Left lung (tissue), 14 donors: ENCODE measurements at places on chromosomes 11 and 22.

DNA sequence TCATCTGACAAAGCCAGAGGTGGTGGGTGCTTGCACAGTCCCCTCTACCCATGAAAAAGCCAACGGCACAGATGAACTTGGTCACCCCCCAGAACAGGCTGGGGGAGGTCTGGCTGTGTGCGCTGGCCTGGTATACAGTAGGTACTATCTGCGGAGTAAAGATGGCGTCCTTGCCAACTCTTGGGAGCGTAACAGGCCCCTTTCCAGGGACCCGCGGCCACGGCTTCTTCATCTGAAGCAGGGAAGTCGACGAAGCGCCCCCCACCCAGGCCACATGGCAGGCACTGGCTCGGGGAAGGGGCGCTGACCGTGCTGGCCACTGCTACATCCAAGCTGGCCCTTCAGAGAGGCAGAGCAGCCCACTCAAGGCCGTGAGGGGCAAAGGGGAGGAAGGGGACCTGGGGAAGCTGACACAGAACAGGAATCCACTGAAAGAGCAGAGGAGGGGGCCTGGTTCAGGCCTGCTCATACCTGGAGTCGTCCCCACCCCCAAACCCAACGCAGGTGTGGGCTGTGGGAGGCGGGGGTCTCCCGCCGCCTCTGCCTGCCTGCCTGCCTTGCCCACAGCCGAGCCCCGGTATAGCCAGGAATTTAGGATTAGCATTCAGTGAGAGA, 75.7 kb downstream of the CELSR1 start:
- H3K4me1 ChIP-seq, result no peaks in the 10 kb centered on the region
- no peak overlapping the region for H3K4me3 ChIP-seq
- H3K27me3 ChIP-seq, result peaks cover 14% of the 10 kb centered on the region
- DNase-seq, result no peak
- peaks cover 3% of the 10 kb centered on the region for H3K36me3 ChIP-seq

- H3K4me1 ChIP-seq, result no peaks in the 10 kb centered on the region
- H3K36me3 ChIP-seq, result no peaks in the 10 kb centered on the region
- no peak overlapping the region for H3K4me3 ChIP-seq
- H3K27ac ChIP-seq, result no peak overlapping the region
These were observed 11.4 kb downstream of the MRGPRD start for GRCh38 chr11:68969386-68969785.

DNA sequence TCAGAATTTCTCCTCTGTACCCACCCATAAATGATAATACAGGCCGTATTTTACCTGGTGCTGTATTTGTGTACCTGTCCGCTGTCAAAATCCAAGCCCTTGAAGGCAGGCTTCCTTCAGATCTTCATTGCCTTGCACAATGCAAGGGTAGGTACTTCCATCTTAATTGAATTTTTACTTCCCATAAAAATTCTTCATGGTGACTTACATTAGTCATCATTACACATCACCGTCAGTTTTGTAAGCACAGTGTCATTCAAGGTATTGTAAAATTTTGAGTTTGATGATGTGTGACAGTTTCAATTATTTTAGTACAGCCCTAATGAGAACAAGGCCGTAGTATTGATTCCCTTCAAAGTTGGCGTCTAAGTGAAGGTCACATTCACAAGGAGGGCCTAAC, 770 bp upstream of the TSG101 start:
- peak; percentile 7 for DNase-seq
- H3K27me3 ChIP-seq, result no peaks in the 10 kb centered on the region
- peak overlapping the region; percentile 100 for H3K27ac ChIP-seq
- H3K4me3 ChIP-seq, result peak overlapping the region; percentile 84

GRCh38 chr11:79330651-79331050, 110.2 kb downstream of the TENM4 start:
- no peaks in the 10 kb centered on the region for H3K36me3 ChIP-seq
- no peak overlapping the region for H3K4me3 ChIP-seq
- H3K27ac ChIP-seq, result no peak overlapping the region
- H3K4me1 ChIP-seq, result no peaks in the 10 kb centered on the region
- no peak for DNase-seq

DNA sequence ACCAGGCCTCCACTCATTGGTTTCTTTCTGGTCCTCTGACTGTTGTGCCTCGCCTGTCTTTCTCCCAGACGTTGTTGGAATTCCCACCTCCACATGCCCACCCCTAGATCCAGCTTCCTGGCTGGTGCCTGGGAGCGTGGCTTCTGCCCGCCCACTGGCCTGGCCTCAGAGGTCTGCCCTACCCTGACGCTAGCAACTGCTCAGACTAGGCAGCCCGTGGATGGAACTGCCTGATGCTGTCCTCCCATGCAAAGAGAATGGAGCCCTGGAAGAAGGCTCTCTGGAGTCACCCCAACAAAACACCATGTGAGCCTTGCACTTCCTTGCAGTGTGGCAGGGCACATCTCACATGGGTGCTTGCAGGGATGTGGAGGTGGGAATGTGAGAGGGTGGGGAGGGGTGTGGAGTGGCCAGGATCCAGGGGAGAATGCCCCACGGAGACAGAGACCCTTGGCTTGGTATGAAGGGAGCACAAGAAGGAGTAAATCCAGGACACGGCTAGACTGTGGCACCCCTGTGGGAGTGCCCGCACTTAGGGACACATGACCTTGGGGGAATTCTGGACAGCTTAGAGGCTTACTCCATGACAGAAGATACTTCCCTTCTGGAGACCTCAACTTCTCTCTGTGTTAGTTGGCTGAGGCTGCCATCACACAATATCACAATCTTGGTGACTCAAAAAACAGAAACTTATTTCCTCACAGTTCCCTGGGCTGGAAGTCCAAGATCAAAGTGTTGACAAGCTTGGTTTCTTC, 22.5 kb upstream of the ADA2 start:
- no peaks in the 10 kb centered on the region for H3K36me3 ChIP-seq
- no peaks in the 10 kb centered on the region for H3K4me1 ChIP-seq
- peak overlapping the region; percentile 83 for H3K27ac ChIP-seq
- no peak overlapping the region for H3K4me3 ChIP-seq
- no peaks in the 10 kb centered on the region for H3K27me3 ChIP-seq

DNA sequence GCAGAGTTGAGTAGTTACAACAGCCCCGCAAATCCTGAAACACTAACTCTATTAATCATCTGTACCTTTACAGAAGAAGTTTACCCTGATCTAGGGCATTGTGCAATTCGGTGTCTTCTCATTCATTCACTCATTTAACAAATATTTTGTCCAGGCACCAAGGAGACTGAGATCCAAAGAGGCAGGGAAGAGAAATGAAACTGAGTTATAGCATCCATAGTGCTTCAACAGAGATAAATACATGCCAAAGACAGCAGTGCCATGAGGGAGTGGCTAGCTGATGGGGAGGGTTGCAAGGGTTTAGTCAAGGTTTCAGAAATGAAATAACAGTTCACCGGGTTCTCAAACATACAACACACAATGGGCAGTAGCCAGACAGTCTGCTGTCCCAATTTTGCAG, 40.2 kb upstream of the MTNR1B start:
- no peaks in the 10 kb centered on the region for H3K36me3 ChIP-seq
- no peaks in the 10 kb centered on the region for H3K27me3 ChIP-seq
- H3K27ac ChIP-seq, result no peak overlapping the region
- no peak for DNase-seq
- no peak overlapping the region for H3K4me3 ChIP-seq

DNA sequence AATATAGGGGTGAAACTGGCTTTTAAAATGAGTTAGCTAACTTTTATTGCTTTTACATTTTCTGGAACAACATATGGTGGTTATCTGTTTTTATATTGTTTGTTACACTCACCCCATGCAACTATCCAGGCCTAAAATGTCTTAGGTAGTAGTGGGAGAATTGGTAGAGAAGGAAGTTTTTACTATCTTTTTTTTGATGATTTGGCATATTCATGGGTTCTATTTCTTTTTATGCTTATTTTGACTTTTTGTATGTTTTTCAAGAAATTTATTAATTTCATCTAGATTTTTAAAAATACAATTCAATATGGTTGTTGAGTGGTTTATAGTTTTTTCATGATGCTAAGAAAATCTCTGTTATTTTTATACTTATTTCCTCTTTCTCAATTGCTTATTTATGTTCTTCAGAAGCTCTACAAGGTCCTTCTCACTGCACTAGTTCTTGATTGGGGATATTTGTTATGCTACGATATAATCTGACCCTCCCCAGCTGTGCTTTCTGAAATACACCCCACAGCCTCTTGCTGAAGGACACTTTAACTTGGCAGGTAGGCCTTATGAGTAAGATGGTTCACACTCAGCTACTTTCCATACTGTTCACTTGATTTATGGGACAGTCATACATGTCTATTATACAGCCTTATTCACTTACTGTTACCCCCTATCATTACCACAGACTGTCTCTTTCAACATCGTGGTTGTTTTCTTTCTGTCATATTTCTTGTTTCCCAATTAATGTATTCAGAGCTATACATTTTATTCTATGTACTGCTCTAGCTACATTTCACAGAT, 431.2 kb downstream of the METTL15 start:
- H3K4me1 ChIP-seq, result no peaks in the 10 kb centered on the region
- H3K27me3 ChIP-seq, result no peaks in the 10 kb centered on the region
- no peak for DNase-seq
- H3K36me3 ChIP-seq, result no peaks in the 10 kb centered on the region
- no peak overlapping the region for H3K4me3 ChIP-seq
- no peak overlapping the region for H3K27ac ChIP-seq

DNA sequence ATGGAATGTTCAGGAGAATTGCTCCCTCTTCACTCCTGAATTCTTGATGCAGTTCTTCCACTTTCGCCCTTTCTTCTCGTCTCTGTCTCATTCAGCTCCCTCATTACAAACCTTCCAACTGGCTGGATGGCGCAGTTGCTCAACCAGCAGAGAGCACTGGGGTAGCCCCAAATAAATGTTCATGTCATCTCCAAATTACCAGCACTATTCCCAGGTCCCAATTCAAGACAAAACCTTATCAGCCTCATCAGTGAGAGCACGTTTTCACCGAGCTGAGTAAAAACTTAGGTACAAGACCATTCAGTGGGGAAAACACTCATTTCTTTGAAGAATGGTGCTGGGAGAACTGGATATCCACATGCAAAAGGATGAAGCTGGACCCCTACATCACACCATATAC, 120.0 kb downstream of the MED15 start:
- no peak overlapping the region for H3K4me3 ChIP-seq
- no peaks in the 10 kb centered on the region for H3K27me3 ChIP-seq
- H3K36me3 ChIP-seq, result no peaks in the 10 kb centered on the region

GRCh38 chr22:27810609-27811151, 9.1 kb upstream of the MN1 start:
- H3K36me3 ChIP-seq, result no peaks in the 10 kb centered on the region
- H3K27ac ChIP-seq, result no peak overlapping the region
- H3K27me3 ChIP-seq, result no peaks in the 10 kb centered on the region
- no peak overlapping the region for H3K4me3 ChIP-seq
- DNase-seq, result peak; percentile 47

GRCh38 chr11:1739576-1739975, 10.8 kb downstream of the IFITM10 start:
- no peaks in the 10 kb centered on the region for H3K27me3 ChIP-seq
- H3K36me3 ChIP-seq, result no peaks in the 10 kb centered on the region
- no peak overlapping the region for H3K27ac ChIP-seq

GRCh38 chr11:75654314-75654713, 14.5 kb downstream of the MAP6 start:
- no peaks in the 10 kb centered on the region for H3K4me1 ChIP-seq
- H3K27ac ChIP-seq, result no peak overlapping the region
- H3K36me3 ChIP-seq, result no peaks in the 10 kb centered on the region
- H3K4me3 ChIP-seq, result no peak overlapping the region
- H3K27me3 ChIP-seq, result no peaks in the 10 kb centered on the region

GRCh38 chr11:18063125-18063524, 17.1 kb upstream of the TPH1 start:
- no peak for DNase-seq
- no peak overlapping the region for H3K27ac ChIP-seq
- H3K4me1 ChIP-seq, result no peaks in the 10 kb centered on the region
- H3K36me3 ChIP-seq, result no peaks in the 10 kb centered on the region

GRCh38 chr22:47783433-47784366, 1021.2 kb downstream of the TBC1D22A start:
- no peak for DNase-seq
- no peaks in the 10 kb centered on the region for H3K27me3 ChIP-seq
- H3K4me3 ChIP-seq, result no peak overlapping the region
- no peaks in the 10 kb centered on the region for H3K4me1 ChIP-seq
- H3K27ac ChIP-seq, result no peak overlapping the region

DNA sequence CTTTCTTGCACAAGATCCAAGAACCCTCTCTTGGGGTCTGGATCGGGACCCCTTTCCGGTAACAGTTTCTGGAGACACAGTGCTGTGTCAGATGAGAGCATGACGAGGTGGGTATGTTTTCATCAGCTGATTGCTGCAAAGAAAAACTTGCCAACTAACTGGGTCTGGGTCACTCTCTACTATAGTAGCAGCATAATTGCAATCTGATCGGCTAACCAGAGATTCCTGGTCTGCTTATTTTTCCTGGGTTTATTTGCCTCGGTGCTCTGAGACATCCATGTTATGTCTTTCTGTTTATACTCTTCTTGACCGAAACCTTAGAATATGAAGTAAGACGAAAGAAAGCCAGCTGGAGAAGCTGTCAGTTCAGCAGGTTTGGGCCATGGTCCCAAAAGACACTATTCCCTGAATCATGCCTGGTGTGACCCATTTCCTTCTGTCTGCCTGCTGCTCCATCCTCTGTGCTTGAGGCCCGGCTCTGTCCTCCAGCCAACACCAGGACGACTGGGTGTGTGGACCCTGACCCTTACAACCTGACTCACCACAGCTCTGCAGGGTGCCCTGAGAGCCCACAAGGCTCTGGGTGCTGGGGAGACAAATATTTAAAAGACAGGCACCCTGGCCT, 24.1 kb upstream of the CLMP start:
- no peak overlapping the region for H3K27ac ChIP-seq
- H3K27me3 ChIP-seq, result no peaks in the 10 kb centered on the region
- no peaks in the 10 kb centered on the region for H3K4me1 ChIP-seq
- no peaks in the 10 kb centered on the region for H3K36me3 ChIP-seq

DNA sequence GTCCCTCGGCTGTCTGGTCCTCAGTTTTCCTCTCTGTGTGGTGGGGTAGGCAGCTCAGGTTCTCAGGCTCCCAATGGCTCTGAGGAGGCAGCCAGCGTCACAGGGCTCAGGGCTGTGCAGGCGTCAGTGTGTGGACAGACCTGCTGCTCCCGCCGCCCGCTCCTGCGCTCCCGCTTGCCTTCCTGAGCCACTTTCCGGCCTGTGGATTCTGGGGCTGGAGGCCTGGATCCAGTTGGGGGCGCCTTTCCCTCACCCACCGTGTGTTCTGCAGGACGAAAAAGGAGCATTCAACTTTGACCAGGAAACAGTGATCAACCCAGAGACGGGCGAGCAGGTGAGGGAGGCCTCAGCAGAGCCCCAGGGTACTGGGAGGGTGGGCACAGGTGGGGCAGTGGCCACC, 14.7 kb downstream of the DPP3 start:
- no peaks in the 10 kb centered on the region for H3K27me3 ChIP-seq
- DNase-seq, result no peak
- H3K4me1 ChIP-seq, result no peaks in the 10 kb centered on the region
- peaks cover 100% of the 10 kb centered on the region for H3K36me3 ChIP-seq
- no peak overlapping the region for H3K27ac ChIP-seq

- H3K4me3 ChIP-seq, result no peak overlapping the region
- H3K27me3 ChIP-seq, result no peaks in the 10 kb centered on the region
- no peak overlapping the region for H3K27ac ChIP-seq
- no peaks in the 10 kb centered on the region for H3K4me1 ChIP-seq
- no peak for DNase-seq
These were observed 81.9 kb upstream of the TEAD1 start for GRCh38 chr11:12592283-12592682.
